BE2C (cell line): ENCODE measurements at places on chromosomes 12 and 14.

DNA sequence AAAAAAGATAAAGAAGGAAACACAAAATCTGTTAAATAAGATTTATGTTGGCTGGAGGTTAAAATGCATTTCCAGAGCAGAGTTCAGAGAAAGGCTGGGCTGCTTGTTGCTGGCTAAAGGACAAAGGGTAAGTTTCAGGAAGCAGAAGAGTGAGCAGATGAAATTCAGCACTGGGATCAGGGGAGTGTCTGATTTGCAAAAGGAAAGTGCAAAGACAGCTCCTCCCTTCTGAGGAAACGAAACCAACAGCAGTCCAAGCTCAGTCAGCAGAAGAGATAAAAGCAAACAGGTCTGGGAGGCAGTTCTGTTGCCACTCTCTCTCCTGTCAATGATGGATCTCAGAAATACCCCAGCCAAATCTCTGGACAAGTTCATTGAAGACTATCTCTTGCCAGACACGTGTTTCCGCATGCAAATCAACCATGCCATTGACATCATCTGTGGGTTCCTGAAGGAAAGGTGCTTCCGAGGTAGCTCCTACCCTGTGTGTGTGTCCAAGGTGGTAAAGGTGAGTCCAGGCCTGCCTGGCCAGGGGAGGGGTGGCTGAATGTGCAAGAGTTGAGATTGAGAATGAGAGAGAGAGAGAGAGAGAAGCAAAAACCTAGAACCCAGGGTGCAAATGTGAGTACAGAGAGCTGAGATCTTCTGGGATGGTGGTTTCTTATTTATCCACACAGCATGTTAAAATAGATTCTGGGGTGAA lies at the start of gene OAS1:
TSS of gene OAS1 (plus strand) at position 251 of the 703 bp plus-strand sequence. CDS start at position 329, 78 bp downstream.
- peak; percentile 48 for DNase-seq

DNA sequence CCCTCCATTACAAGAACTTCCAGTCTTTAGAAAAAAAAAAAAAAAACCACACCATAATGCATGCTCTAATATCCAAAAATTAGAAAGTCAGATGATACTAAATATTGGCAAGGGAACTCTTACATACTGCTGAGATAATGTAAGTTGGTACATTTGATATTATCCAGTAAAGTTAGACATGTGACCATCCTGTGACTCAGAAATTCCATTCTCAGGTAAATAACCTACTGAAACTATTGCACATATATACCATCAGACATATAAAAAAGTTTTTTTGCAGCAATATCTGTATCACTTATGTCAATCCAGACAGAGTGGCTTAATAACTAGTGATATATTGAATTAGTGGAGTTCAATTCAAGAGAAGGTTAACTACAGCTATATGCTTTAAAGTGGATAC lies 63.5 kb downstream of the KITLG start:
- DNase-seq, result no peak

DNA sequence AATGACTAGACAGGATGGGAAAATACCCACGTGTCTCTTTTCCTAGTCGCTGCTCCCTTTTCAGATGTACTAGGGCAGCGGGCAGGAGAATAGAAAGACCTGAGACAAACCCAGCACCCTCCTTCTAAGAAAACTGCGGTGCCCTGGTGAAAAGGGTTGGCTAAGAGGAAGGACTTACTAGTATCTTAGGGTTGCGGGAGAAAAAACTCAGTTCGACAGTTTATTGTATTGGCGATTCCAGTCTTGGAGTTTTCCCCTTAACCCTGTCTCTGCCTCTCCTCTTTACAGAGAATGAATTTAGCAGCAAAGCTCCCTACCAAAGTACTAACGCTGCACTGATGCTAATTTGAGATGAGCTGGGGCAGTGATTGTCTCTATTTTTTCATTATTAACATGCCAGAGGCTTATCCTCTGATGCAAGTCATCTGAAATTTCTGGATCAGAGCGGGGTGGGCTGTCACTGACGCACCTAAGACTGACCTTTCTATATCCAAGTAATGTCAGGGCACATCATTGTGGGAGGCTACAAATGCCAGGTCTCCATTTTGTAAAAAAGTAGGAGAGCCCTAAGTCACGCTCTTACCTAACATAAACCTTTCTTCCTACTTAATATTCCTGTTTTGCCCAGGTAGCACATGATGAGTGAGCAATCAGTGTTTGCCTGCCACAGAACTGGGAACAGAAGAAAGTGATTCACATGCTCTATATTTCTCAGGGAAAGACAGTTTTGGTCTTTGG lies 916 bp upstream of the PAWR start:
- no peak for DNase-seq

GRCh38 chr12:65930114-65930828 lies 106.0 kb downstream of the HMGA2 start:
- no peak for DNase-seq

- DNase-seq, result no peak
Observed at GRCh38 chr14:72664651-72665050, 229.2 kb downstream of the DPF3 start.

DNA sequence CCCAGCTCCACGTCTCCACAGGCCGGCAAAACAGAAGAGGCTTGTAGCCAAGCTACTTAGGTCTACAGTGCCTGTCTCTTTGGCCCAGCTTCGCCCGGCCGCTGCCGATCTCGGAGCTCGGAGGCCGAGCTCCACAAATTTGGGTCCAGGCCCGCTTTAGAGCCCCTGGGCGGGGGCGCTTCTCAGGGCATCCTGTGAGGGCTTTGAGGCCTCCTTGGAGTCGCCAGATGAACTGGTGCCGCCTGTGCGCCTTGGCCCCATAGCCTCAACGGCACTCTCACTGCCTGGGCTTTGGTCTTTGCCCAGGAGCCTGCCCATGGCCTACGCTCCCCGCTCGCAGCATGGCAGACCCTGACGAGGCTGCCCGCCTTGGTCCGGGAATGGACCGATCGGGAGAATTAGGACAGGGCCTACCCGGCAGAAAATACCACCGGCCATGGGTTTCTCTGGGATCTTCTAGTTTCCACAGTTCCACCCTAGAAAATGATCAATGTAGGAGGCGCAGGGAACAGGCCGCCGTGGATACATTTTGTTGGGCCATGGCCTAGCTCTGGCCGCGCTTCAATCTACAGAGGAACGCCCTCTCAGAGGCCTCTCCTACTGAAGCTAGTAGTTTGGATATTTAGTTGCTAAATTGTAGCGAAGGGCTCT lies 953 bp upstream of the NKX2-8 start:
- DNase-seq, result no peak

- no peak for DNase-seq
Observed at GRCh38 chr12:94372461-94372860, 87.2 kb downstream of the CEP83 start.

DNA sequence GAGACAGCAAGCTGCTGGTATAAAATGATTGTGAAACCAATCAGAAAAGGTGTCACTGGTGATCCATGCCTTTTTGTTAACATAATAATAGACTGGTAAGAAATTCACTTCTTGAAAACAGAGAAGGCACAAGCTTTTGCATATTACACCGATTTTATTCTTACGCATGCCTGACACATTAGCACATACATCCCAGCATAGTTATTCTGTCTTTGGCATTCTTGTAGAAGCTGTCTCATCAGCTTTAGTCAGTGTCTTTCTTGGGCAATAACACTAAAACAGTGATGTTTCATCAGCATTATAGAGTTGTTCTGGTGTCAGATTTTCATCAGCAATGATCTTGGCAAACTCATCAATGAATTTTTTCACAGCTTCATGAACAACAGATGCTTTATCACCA lies 283.4 kb upstream of the TMTC1 start:
- no peak for DNase-seq

- peak; percentile 47 for DNase-seq
Observed at GRCh38 chr14:100470523-100470897, 116.7 kb downstream of the BEGAIN start.

DNA sequence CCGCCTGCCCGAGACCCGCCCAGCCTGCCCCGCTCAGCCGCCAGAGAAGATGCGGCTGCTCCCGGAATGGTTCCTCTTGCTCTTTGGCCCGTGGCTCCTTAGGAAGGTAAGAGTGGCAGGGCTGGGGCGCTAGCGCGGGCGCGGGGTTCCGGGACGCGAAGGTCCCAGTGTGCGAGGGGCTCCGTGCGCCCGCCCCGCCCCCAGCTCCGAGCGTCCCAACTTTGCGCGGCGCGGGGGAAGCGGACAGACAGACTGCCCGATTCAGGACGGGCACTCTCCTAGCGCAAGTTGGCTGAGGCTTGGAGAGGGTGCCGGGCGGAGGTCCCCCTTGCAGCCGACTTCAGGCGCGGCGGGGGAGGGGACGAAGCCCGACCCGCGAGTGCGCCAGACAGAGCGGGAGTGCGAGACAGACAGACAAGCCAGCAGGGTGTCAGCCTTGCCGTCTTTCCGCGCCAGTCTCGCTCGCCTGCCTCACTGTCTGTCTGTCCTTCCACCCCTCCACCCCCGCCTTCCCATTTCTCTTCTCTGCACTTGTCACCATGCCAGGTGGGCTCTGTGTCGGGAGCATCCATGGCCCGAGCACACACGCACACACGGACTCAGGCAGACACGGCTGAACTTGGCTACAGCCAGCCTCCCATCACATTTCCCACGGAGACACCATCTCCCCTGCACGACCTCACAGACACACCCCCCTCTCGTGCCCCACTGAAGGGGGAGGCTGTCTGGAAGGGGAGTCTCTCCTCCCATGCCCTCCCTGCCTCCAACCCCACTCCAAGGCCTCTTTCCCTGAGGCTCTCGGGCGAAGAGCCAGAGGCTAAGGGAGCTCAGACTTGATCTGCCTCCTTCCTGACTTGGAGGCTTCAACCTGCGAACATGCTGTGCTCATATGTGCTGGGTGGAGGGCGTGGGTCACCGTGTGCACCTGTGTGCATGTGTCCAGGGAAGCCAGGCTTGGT lies 606 bp downstream of the NXPH4 start:
- DNase-seq, result no peak

GRCh38 chr14:23729720-23730387 lies 93.7 kb downstream of the DHRS2 start:
- DNase-seq, result no peak

DNA sequence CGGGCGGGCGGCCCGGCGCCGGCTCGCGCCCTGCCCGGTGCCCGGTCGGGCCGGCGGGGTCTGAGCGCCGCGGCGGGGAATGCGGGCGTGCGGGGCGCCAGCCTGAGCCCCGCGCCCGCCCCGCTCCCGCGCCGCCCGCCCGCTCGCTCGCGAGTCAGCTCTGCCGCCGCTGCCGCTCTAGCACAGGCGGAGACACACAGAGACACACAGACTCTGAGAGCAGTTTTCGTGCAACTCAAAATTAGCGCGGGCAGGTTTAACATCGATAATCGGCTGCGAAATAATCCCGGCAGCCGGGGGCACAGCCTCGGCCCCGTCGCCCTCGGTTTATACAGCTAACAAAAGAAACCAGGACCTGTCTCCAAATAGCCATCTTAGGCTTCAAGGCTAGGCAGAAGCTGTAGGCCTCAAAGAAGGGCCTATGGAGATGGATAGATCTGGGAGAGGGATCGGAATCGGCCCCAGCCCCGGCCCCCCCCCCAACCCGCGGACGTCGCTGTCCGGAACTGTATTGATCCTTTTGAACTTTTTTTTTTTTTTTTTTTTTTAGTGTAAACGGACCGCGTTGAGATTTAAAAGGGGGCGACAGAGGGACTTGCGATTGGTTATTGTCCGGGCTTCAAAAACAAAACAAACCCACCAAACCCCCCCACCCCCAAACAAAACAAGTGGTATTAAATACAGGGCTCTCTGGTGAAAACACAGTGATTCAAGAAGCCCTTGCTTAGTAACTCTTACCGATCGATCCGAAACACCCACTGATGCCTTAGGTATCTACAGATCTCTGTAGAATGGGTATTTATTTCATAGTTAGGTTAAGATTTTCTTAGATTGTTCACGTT lies 1.1 kb downstream of the ARID2 start:
- DNase-seq, result peak; percentile 55

DNA sequence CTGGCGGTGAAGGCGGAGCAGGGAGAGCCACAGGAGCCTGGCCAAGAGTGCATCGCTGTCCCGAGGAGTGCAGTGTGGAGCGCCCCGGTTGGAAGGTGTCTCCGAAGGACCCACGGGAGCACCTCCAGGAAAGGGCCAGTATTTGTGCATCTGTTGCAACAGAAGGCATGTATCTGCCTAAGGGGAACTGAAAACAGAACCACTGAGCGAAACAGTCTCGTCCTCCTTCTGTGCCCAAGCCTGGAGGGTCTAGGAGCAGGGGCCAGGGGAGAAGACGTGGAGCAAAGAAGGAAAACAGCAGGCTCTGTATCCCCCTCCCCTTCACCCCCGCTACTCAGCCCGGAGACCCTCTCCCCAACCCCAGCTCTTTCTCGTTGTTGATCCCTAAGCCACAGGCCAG lies 5.3 kb upstream of the LRRC10 start:
- DNase-seq, result no peak

GRCh38 chr14:37587881-37588666 lies 7.0 kb downstream of the FOXA1 start:
- no peak for DNase-seq

DNA sequence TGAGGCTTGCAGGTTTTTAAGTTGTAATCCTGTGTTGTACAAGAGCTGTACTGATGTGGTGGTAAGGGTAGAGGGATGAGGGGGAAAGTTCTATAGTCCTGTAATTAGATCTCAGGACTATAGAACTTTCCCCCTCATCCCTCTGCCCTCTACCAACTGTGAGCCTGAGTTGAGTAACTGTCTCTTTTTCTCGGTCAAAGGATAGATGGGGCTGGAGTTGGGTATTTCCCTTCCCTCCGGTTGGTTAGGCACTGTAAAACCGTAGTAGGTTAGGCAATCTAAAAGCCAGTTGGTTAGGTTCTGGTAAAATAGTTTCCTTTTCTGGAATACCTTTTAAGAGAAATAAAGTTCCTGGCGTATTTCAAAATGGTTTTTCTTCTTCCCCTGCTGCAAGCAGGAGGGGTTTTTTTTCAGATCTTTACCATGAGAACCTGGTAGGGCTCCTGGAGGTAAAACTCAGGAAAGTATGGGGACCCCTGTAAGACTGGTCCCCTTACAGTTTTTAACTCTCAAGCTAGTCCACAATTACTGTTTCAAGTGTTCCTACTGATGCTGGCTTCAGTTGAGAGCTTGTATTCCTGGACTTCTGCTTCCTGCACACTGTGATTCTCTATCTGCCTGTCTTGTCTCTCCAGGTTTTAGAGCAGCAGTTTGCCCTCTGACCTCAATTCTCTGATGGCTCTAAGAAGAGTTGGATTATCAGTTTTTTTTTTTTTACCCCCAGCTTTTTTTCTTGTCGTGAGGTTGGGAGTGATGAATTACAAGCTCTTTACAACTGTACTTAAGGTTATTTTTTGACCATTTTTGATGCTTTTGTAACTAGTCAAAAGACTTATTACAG lies 58.7 kb downstream of the FUT8 start:
- DNase-seq, result peak; percentile 9

GRCh38 chr12:15020156-15020555 lies 47.3 kb downstream of the PDE6H start:
- DNase-seq, result no peak

GRCh38 chr14:104978746-104979691 lies 845 bp upstream of the AHNAK2 start:
- peak; percentile 69 for DNase-seq

- DNase-seq, result no peak
Observed at GRCh38 chr12:57208631-57209282, 7.8 kb upstream of the NXPH4 start.

GRCh38 chr14:75042035-75042434 lies 9.2 kb downstream of the MLH3 start:
- peak; percentile 36 for DNase-seq
